ENCODE measurements at places on chromosomes 11 and 22.

DNA sequence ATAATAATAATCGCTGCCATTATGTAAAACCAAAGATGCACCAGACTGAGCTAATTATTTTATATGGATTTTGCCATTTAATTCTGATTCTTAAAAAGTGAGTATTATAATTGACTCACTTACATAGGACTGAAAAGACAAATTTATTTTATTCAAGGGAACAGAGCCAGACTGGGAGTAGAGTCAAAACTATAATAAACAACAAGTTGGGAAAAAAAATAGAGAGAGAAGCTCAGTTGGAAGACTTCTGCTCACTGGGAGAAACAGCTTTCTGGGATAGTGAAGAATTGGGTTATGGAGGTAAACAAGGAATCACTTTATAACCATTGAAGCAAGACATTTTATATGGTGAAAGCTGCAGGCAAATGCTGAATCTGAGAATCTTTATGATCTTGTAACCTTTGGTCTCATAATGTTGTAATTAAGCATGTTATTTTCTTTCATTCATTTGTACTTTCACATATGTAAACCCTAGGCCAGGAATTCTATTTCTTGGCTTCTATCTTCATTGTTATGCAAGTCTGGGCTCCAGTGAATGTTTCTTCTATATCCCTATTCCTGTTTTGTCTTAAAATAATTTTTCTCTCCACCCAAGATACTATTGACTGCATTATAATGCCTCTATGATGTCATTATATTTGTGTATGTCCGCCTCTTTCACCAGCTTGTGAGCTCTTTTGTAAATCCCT is 725.3 kb upstream of the CCDC179 start:
- no peak for DNase-seq

GRCh38 chr11:45662665-45663485 is 2.5 kb downstream of the CHST1 start:
- DNase-seq = no peak

DNA sequence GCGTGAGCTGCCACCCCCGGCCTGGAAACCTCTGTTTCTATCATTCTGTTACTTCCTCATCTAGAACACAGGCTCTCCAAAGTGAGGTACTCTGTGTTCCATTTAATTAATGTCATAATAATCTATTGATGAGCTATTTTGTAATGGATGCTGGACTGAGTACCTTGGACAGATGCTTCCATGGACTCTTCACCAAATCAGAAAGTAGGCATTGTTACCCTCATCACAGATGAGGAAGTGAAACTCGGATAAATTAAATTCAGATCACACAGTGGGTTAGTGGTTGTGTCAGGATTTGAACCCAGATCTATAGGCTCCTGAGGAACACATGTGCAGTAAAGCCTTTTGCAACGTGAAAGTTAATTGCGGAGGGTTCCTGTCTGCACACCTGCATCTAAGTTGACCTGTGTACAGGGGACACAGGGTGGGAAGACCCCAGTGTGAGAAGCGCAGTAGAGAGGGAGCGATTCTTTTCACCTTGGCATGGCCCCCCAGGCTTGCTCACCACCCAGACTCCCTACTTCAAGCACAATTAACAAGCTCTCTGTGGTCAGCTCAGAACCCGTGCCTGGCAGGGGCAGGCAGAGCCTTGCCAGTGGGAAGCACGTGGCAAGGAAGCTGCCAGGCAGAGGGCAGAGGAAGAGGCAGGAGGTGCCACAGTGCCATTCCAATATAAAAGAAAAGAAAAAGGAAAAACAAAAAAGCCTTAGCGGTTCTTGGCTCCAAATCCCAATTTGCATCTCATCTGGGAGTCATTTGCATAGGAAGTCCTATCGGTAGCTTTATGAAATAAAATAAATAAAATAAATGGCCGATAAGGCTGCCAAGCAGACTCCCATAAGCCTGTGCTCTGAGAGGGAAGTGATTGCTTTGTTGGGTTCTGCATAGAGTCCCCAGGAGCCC is 239.3 kb downstream of the GRIK4 start:
- DNase-seq = no peak

DNA sequence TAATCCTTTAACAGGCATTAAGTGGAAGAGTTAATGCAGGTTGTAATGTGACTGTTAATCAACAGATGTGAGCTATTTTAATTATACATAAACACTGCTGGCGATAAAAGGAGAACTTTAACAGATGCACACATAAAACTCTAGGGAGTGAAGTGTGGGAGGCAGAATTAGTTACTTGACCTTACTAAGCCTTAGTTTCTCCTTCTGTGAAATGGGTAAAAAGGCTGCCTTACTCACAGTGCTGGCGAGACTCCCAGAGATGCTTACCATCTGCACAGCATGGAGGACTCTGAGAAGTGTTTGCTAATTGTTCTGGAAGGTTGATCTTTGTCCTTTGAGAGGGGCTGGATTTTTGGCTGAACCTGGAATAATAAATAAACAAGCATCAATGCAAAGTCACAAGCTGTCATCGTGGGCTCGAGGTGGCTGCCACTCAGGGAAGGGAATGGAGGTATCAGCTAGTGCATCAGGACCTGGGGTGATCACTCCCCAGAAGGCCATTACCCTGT is 58.6 kb upstream of the MPEG1 start:
- DNase-seq = peak; percentile 24

GRCh38 chr11:72705442-72706365 is 31.5 kb upstream of the PDE2A start:
- no peak for DNase-seq

GRCh38 chr11:96430668-96431067 is 40.9 kb downstream of the JRKL start:
- DNase-seq = no peak

GRCh38 chr11:76658651-76659650 is 11.6 kb downstream of the LRRC32 start:
- DNase-seq = no peak

GRCh38 chr11:81989093-81989492 is 744.6 kb downstream of the FAM181B start:
- no peak for DNase-seq

- peak; percentile 87 for DNase-seq
Measured at GRCh38 chr11:47524291-47524874, 28.5 kb downstream of the CELF1 start.

DNA sequence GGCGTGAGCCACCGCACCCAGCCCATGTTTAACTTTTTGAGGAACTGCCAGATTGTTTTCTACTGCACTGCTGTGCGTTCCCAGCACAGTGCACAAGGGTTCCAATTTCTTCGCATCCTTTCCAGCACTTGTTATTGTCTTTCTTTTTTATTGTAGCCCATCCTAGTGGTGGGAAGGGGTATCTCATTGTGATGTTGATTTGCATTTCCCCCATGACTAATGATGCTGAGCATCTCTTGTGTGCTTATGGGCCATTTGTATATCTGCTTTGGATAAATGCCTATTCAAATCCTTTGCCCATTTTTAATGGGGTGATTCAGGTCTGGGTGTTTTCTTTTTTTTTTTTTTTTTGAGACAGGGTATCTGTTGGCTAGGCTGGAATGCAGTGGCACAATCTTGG is 36.6 kb upstream of the SYT7 start:
- no peak for DNase-seq

DNA sequence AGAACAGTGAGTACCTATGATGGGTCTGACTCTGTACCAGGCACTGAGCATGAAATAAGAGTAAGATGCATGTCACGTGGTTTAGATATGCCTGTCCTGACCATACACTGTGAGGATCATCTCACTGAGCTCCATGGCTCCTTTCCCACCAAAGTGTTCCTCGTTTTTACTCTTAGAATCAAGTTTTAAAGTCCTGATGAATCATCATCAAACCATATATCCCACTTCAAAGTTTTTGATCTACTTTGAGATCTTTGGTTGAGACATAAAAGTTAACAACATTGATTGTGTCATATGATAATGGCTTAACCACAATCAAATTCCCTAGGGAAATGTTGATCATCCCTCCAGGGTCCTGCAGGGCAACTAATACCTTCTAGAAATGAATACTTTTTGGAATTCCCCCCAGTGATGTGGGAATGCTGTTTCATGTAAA is 12.8 kb downstream of the ETS1 start:
- DNase-seq = no peak

DNA sequence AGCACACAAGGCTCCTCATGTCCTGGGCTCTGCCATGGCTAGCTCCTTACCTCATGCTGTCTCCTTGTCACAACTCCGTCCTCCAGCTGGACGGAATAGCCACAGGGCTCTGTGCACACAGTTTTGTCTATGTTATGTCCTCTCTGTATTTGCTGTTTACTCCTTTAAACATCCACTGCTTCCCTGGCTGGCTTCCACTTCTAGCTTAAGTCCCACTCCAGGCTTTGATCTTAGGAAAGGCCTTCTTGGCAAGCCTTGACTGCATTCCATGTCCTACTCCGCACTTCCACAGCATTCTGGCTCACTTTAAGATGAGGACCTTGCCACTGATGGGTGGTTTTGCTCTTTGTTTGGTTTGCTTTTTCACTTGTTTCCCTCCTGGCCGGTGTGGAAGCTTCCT is 22.9 kb upstream of the ROBO3 start:
- DNase-seq = no peak

DNA sequence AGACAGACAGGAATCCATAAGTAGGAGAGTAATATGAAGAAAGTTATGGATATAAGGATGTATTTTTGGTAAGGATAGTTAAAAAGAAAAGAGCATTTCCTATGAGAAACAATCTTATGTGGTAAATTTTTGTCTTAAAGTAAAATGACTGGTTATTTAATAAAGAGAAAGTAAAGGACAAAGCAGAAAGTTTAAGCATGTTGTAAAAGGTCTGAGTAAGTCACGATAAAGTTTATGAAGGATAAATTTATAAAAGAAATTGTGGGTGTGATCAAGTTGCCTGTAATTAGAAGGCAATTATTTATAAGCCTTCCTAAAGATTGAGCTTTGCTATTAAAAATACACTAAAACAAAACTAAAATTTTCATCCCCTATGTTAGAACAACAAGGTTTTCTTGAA is 314.7 kb upstream of the SYN3 start:
- no peak for DNase-seq

DNA sequence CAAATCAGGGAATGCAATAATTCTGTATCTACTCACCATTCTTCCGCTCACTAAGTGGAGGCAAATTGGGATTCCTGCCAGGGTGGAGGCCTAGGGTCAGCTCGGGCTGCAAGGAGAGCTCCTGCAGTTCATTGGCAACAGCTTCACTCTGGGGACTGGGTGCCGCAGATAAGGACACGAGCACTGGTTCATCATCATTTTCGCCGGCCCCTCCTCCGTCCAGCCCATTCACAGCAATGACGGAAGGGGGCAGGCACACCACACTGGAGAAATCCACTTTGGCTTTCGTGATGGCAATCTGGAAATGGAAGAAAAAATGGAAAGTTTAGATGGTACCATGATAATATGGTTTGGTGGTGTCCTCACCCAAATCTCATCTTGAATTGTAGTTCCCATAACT is 84.4 kb downstream of the MRTFA start:
- DNase-seq = no peak

- DNase-seq = no peak
Measured at GRCh38 chr22:16131918-16132317, 442.1 kb downstream of the POTEH start.

GRCh38 chr11:121895919-121896318 is 220.1 kb downstream of the BLID start:
- no peak for DNase-seq

- no peak for DNase-seq
Measured at GRCh38 chr22:19336133-19337075, 44.9 kb upstream of the CLTCL1 start.

GRCh38 chr11:109845437-109845836 is 247.8 kb upstream of the ZC3H12C start:
- no peak for DNase-seq

- no peak for DNase-seq
Measured at GRCh38 chr11:113112307-113112706, 151.1 kb downstream of the NCAM1 start.

DNA sequence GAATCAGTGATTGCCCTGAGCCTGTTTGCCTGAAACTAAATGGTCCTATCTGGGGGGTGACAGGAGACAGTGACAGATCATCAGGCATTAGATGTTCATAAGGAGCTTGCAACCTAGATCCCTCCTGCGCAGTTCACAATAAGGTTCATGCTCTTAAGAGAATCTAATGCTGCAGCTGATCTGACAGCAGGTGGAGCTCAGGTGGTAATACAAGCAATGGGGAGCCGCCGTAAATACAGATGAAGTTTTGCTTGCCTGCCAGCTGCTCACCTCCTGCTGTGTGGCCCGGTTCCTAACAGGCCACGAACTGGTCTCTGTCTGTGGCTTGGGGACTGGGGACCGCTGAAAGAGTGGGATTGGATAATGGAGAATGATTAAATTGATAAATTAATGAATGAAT is 14.0 kb downstream of the NOX4 start:
- DNase-seq = no peak

DNA sequence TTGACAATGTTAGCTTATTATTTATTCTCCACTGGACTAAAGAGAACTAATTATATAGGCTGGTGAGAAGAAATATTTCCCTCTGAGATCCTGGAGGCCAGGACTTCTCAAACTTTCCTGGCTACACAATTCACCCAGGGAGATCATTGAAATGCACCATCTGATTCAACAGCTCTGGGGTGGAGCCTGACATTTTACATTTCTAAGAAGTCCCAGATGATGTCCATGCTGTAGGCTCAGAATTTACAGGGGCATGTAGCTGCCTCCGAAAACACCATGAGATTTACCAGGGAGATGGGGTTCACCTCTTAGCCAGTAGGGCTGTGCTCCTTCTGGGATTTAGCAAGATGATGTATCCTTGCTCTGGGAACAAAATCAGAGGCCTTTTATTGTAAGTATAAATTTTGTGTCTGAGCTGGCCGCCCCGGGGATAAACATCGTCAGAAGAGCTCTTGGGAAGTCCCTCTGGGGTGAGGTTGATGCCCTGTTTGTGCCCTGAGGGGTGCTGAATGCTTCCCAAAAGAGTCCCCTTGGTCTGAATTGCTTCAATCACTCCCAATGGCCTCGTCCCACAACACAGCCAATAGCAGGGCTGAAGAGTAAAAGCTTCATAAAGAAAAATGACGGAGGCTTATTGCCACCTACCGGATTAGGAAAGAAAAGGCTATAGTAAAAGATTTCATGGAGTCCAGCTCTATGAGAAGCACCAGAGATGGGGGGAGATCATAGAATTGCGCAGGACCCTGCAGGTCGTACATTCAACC is 33.4 kb upstream of the API5 start:
- DNase-seq = peak; percentile 32

DNA sequence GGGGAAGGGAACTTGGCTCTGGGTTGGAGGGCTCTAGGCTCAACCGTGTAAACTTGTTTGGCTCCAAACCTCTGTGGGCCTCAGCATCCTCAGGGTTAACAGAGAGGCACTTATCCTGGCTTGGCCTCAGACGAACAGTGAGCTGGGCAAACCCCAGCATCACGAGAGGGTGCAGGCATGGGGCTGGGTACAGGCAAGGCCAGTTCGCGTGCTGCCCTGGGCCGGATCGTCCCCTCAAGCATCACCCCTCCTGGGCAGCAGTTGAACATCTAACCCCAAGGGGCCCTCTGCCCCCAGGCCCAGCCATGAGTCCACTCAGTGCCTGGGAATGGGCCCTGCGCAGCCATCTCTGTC is 1.9 kb downstream of the EHBP1L1 start:
- DNase-seq = no peak
